LHCN-M2 (cell line): ENCODE measurements at places on chromosomes 4 and X. TPM values are rescaled to one million over a fixed set of nuclear protein-coding genes. Genes with fewer than 3 reads are reported as not detected.

FGF16 gene
- not detected in 2 replicates for total RNA-seq

ZMAT1 gene
- 0.06 and 0.11 TPM in 2 replicates for total RNA-seq

FAM53A gene
- 11.1 and 12.3 TPM in 2 replicates for total RNA-seq

MAGEA12 gene
- total RNA-seq: not detected in 2 replicates

HS6ST2 gene
- total RNA-seq: not detected in 2 replicates

HMX1 gene
- total RNA-seq: not detected in 2 replicates

TLL1 gene
- not detected in 2 replicates for total RNA-seq

ADH1B gene
- total RNA-seq: not detected in 2 replicates

TLR6 gene
- 2.9 and 3.7 TPM in 2 replicates for total RNA-seq

HSFX4 gene
- not detected in 2 replicates for total RNA-seq

DDX53 gene
- total RNA-seq: not detected in 2 replicates

MEPE gene
- total RNA-seq: not detected in 2 replicates

DNA sequence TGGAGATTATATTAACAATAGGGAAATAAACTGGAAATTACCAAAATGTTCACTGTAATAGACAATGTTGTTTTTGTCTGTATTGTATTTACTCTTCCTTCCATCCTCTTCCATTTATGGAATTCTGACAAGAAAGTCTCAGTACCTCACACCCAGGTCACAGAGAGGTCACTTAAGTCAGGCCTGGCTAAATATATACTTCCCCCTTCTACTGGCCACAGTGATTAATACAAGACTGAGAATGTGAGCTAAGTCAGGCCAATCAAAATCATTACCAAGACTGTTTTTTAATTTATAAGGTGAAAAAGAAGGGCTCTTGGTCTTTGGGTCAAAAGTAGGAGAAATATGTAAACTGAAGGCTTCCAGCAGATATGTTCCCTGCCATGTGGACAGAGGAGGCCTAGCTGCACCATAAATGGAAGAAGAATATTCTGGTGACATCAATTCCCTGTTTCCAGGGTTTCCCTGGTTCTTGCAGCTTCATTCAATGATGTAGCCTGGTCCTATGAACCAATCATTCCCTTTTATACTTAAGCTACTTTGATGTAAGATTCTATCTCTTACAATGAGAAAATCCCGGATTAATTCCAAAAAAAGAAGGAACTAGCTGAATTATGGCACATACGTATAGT is 64.3 kb downstream of the LRBA start:
- DNase-seq: peak; percentile 51

GRCh38 chr4:8472689-8473197 is 32.2 kb downstream of the TRMT44 start:
- peak; percentile 67 for DNase-seq

GRCh38 chr4:183249854-183250253 is 70.2 kb downstream of the CLDN22 start:
- peak; percentile 32 for DNase-seq

GRCh38 chrX:13188731-13189309 is 131.0 kb downstream of the ATXN3L start:
- DNase-seq: no peak

DNA sequence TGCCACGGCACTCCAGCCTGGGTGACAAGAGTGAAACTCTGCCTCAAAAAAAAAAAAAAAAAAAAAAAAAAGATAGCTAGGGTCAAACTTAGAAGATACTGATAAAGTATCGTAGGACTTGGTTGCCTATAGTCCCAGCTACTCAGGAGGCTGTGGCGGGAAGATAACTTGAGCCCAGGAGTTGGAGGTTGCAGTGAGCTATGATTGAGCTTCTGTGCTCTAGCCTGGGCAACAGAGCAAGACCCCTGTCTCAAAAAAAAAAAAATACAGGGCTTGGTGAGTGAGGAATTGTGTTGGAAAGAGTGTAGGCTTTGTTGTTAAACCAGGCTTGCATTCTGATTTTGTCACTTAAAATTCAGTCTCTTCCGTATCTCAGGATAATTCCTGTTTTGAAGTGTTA is 6.2 kb downstream of the TAF1 start:
- DNase-seq: no peak

DNA sequence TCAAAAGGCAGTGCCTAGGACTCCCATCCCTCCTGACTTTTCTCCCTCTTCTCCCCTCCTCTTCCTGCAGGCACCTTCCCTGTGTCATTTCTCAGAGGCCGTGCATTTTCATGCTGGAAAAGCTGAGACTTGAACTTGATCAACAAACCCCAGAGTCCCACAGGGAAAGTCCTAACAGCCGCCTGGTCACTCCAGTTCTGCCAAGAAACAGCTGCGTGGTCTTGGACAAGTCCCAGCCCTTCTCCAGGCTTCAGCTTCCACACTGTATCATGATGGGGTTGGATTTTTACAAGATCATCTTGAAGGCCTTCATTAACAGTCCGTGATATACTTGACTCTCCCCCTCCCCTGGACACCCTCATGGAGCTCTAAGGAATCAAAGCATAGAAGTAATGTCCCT is 366.0 kb downstream of the BCOR start:
- peak; percentile 32 for DNase-seq

DNA sequence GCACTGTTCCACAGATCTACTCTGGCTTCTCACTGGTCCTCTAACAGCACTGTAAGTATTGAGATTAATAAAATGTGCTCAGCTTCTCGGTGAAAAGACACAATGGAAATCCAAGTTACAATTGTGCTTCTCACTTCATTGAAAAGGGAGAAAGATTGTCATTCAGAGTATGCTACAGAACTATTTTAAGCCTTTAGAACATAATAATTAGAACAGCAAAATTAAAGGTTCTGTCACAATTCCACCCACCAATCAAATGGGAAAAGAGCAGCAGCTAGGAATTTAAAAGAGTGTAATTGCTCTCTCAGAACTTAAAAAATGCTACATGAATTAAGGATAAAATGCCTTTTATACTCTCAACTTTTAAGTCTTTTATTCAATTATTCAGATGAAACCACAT is 329.4 kb downstream of the ANK2 start:
- DNase-seq: no peak

GRCh38 chr4:2820216-2820982 is 23.2 kb upstream of the ADD1 start:
- no peak for DNase-seq

DNA sequence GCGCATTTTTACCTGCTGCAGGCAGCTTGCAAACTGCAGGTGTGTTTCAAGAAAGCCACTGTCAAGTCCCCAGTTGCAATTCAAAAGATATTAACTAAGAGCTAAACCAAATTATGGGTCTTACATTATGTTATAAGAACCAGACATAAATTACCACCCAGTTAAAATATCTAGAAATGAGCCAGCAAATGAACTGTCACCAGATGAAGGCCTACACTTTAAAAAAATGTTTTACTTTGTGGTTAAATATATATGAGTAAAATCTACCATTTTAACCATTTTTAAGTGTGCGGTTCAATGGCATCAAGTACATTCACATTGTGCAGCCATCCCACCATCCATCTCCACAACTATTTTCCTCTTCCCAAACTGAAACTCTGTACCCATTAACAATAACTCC is 32.0 kb upstream of the TMEM131L start:
- no peak for DNase-seq

DNA sequence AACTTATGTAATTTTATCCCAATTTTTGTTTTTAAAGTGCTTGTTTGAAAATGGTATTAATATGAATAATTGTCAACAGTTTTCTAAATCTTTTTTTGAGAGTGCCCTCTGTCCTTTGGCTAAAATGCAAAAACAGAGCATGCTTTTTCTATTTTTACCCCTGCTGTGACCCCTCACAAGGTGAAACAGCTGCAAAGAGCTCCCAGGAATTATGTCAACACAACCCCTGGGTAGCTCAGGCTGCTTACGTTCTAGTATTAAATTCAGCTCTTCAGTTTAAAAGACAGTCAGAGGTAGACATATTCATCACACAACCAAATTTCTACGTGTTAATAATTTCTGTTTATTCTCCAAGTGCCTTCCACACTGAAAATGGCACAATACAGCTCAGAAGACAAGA is 367.5 kb downstream of the PRDM5 start:
- DNase-seq: peak; percentile 17

DNA sequence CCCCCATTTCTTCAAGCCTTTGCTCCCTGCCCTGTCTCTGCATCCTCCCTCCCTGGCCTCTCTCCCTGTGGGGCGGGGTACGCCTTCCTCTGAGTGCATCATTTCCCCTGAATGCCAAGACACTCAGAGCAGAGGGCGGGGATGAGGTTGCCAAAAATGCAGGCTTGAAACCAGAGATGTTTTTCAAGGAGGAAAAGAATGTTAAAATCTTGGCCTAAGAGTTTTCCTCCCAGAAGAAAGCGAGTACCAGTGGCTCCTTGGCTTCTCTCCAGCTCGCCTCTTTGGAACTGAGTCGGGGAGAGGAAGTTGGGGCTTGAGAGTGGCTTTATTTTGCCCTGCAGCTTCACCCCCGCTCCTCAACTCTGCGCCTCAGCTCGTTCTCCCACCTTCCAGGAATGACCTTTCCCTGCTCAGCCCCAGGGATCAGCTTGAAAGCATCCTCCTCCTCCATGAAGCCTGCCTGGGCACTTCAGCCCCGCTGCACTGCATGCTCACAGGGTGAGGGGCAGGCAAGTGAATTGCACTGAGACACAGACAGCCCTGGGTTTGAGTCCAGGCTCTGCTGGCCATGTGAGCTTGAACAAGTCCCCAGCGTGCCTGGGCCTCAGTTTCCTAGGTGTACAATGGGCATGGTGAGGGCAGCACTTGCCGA is 57.5 kb upstream of the SORCS2 start:
- peak; percentile 76 for DNase-seq

DNA sequence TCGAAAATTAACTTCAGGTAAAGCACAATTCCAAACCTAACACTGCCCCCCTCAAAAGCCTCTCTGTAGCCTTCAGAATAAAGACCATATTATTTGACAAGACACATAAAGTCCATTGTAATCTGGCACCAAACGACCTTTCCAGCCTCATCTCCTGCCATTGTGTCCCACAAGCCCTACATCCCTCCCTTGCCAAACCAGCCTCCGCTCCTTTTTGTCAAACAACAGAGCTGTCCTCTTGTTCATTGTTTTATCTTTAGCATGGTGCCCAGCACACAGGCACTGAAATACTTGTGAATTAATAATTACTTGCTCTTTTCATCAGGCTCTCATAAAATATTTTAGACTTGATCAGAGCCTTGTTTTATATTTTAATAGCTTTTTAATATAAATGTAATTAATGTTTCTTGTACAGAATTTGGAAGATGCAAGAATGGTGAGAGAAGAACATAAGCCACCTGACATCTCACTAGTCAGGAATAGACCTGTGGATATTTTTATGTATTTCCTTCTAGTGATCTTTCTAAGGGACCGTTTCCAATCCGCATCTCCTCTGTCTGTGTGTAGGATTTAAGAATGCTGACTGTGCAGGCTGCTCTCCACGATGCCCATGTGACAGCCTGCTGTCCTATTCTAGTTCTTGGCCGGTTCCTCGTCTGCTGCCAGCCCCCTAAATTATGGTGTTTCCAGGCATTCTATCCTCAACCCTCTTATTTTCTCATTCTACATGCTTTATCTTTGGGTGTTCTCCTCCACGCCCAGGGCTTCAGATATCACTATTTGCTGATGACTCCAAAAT is 3.0 kb upstream of the IRF2 start:
- no peak for DNase-seq

GRCh38 chr4:5416637-5417036 is 291.7 kb downstream of the EVC2 start:
- DNase-seq: no peak

DNA sequence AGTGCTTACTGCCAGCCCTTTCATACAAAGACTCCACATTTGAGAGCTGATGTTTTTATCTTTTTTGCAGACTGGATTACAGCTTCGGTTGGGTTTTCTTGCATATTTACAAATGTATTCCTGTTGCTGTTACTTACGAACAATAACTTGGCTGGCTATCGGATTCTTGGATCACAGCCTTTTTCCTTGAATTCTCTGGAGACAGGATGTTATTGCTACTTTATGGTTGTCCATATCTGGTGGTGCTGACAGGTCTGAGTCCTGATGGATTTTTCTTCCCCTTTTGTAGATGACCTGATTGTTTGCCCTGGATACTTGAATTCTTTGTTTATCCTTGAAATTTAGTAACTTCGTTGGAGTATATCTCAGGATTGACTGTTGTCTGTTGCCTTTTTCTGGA is 77.7 kb downstream of the PDK3 start:
- no peak for DNase-seq

DNA sequence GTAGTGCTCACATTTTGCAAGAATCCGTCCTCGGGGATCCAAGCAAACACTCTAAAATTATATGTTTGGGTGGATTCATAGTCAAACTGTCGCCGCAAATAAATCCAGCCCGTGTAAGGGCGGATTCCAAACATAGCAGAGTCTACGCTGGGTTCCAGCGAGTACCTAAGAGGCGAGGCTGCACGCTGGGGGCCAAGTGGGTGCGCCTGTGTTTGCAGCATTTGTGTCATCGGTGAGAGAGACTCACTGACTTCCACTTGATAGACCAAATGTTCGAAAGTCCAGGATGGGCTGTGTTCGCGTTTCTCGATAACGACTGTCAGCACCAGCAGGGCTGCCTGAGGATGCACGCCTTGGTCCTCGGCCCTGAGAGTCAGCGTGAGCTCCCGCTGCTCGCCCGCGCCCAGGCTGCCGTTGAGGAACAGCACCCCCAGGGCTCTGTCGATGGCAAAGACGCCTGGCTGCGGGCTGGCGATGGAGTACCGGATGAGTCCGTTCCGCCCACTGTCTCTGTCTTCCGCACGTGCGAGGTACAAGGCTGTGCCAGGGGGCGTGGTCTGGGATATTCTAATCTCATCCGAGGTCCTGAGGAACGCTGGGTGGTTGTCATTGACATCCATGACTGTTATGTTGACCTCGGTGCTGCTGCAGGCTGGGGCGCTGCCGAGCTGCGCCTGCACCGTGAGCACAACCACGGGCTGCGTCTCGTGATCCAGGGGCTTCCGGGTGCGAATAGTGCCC is 158.7 kb downstream of the DCHS2 start:
- no peak for DNase-seq

- DNase-seq: no peak
Observed at GRCh38 chr4:37465845-37466244, 220.3 kb downstream of the RELL1 start.

GRCh38 chr4:28558895-28559294 is 1698.3 kb downstream of the STIM2 start:
- DNase-seq: no peak

- no peak for DNase-seq
Observed at GRCh38 chrX:69493193-69493592, 10.9 kb upstream of the NALF2 start.

DNA sequence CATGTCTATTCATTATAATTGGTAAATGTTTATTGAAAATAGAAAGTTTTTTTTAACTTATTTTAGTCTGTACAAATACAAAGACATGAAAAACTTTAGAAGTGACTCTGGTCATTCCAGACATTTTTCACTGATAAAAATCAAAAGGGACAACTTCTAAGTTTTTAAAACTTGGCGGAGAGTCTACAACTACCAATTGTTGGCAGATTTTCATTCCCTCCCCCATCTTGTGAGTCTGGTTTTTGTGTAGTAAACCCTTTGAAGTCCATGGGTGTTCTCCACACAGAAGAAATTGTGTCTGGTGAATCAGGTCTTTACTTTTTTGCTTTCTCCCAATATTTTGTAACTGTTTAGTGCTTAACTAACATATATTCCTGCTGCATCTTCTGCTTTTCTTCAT is 336.5 kb downstream of the PDGFC start:
- no peak for DNase-seq
